ENCODE measurements at places on chromosomes 5 and 9.

- DNase-seq, result no peak
Measured at GRCh38 chr9:82621447-82621846, 441.5 kb downstream of the RASEF start.

DNA sequence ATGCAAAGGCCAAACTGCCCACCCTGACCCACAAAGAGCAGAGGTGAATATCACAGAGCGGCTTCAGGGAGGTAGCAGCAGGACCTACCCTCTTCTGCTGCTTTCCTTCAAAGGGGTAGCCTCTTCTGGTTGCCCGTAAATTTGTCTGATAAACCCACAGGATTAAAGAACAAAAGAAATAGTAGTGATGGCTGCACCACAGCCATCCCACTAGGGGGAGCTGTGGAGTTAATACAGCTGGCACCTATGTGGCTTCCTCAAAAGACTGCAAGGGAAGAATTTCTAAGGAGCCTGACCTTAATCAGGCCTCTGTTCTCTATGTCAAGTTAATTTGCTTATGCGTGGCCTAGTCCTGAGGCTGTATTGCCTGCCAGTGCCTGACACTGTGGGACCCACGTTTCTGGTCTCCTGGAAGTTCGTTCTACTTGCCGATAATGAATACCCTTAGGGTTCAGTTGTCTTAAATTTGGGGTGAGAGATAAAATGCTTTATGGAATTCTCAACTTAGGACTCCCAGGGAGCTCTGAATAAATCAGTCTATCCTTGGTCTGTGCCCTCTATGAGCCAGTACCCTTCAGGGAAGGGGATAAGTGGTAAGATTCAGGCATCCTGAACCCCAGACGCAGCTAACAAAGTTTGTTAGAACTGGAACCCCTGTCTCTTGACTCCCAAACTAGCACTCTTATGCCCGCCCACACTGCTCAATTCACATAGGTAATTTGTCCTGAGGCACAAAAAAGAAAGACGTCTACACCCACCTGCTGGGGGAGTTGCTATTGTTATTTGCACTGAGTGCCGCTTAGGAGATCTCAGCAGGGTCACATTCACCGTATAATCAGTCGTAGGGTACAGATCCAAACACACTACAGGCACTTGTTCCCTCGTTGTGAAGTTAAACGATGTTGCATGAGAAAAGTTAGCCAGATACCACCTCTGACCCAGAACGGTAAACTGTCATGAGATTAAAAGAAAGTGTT is 77.1 kb downstream of the SUSD1 start:
- peak; percentile 17 for DNase-seq

GRCh38 chr5:144698484-144698883 is 527.8 kb downstream of the KCTD16 start:
- no peak for DNase-seq

DNA sequence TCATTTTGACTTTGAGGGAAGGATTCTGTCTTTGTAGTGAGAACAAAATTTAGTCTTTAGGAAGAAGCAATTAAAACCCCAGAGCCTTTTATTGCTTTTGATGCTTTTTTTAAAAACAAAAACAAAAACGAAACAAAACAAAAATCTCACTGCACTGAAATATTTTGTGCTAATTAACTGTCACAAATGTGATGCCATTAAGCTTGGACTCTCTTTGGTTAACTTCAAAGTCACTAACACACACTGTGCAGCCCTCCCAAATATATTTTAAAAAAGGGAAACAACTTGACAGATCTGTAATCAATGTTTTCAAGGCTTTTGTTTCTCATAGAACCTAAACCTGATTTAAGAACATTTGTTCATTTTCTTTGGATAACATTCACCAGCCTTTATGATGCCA is 290.7 kb downstream of the MAST4 start:
- no peak for DNase-seq

GRCh38 chr5:171299228-171299627 is 9.8 kb upstream of the TLX3 start:
- DNase-seq, result no peak

GRCh38 chr9:71752928-71753327 is 15.4 kb downstream of the CEMIP2 start:
- DNase-seq, result no peak

DNA sequence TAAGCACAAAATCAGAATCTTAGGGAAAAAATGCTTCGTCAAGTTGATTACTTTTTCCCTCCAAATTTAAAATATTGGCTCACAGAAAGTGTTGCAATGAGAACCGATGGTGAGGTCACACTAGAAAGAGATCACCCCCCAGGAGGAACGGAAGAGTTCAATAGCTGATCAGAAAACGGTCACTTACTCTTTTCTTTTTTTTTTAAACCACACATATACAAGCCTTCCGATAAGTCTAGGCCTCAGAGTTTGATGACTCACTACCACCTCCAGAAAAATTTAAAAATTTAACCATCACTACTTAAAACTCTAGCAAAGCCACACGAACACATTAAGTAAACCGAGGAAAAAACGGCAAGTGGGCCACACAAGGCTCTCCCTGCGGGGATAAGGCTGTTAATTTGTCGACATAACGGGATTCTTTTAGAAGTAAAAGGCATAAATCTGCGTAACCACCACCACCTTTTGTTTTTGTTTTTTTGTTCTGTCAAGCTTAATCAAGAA is 1.2 kb downstream of the SURF4 start:
- DNase-seq, result no peak

- DNase-seq, result no peak
Measured at GRCh38 chr9:136964171-136964689, 12.2 kb downstream of the LCN12 start.

GRCh38 chr5:116152169-116152568 is 67.3 kb downstream of the COMMD10 start:
- DNase-seq, result no peak

DNA sequence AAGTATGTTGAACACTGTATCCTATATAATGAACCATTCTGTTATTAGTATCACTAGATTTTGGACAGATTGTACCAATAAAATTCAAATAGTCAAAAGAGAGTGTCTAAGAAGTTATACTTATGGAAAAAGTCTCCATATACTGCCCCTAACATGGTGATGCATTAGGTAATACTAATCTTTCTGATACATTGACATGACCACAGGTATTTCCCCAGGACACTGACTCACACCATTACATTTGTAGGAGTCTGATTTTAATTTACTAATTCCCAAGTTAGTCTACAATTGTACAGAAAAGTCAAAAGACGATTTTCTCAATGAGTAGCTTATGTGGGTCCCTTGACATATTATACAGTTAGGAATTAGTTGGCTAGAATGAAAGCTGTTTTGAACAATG is 593.8 kb downstream of the ISL1 start:
- DNase-seq, result no peak

DNA sequence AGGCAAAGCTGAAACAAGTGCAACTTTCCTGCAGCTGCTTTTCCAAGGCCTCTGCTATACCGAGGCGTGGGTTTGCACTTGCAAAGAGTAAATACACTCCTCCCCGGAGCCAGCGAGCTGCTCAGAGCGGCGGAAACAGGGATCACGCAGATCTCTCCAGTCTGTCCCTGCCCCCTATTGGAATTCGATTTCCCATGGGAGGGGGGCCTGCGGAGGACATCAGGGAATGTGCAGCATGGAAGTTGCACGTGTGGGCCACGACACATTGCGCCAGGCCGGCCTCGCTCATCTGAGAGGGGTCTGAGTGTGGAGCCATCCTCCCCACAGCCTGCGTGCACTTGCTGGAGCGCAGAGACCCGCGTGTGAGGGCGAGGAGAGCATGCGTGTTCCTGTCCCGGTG is 104.3 kb upstream of the PHYKPL start:
- no peak for DNase-seq

GRCh38 chr5:135706474-135706873 is 127.7 kb upstream of the CXCL14 start:
- no peak for DNase-seq

GRCh38 chr9:36896296-36896695 is 137.8 kb downstream of the PAX5 start:
- DNase-seq, result no peak

GRCh38 chr9:108537756-108538155 is 318.0 kb downstream of the ACTL7B start:
- DNase-seq, result no peak

- DNase-seq, result no peak
Measured at GRCh38 chr5:176818391-176819098, 8.2 kb downstream of the UNC5A start.

GRCh38 chr5:38827525-38827924 is 18.3 kb upstream of the OSMR start:
- no peak for DNase-seq

GRCh38 chr9:15299374-15299939 is 7.6 kb downstream of the TTC39B start:
- DNase-seq, result no peak

GRCh38 chr5:6713274-6714225 is at the start of gene TENT4A:
Gene TENT4A, plus strand, starts transcription at chr5:6713432. Its CDS starts 552 bp downstream, at chr5:6713984.
- no peak for DNase-seq

DNA sequence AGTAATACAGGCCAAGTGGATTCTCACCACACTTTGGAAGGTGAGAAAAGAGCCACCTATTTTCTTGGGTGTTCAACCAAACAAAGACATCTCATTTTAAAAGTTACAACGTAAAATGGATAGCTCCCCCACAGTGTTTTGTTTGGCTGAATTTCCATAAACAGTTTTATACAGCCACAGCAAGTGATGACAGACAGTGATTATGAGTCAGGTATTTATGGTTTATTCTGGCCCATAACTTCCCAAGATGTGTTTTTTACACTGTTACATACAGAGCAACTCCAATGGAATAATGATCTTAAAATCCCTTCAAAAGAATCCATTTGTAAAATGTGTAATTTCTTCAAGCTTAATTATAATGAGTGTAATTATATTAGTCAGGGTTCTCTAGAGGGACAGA is 421.3 kb downstream of the TLE1 start:
- no peak for DNase-seq

DNA sequence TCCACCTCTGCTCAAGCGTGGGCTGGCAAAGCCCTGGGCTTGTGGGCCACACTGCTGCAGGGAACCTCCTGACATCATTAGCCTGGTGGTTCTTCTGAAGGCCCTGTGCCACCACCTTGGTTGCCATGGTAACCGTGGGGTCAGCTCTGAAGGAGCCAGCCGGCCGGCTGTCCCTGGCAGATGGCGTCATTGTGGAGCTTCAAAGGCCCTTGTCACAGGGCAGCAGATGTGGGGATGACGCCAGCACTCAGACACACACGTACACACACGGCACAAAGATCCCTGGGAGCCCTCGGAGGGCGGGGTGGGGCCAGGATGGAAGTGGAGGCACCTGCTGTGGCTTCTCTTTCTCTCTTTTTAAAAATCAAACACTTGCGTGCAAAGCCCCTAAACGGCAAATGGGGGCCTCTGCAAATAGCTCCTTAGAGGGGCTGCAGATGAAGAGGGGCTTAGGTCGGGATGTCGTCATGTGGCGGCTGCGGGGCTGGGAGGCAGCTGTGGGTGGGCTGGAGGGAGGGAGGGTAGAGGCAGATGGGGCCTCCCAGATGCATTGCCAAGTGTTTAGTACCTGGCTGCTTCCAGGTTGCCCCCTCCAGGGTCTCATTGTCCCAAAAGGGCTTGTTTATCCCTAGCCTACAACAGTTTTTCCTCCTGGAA is 19.5 kb upstream of the RPL26L1 start:
- no peak for DNase-seq

Data from NCI-H1436 treated with DMSO at 0.1 percent for 48 hours (cell line).